MG63 (cell line): ENCODE measurements at places on chromosomes 7 and 10.

GRCh38 chr10:36281831-36282331 lies 639.8 kb upstream of the FZD8 start:
- no peak for DNase-seq

DNA sequence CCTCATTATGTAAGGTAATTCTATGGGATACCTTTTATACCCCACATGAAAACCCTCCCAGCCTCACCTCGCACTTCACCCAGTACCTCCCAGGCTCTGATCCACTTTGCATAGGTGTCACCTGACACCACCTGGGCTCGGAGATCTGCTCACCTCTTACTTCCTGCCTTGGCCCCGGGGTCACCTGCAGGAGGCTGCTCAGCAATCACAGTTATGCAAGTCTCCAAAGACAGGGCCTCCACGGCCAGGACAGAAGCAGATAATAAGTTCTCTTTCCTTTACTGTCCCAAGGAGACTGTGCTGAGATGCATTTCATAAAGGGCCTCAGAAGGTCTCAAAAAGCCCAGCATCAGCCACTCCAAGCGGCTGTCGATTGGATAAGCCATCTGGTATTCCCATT lies 112.4 kb upstream of the PPP2R2D start:
- no peak for DNase-seq

GRCh38 chr10:21405981-21406380 lies 119.5 kb downstream of the SKIDA1 start:
- DNase-seq = no peak

DNA sequence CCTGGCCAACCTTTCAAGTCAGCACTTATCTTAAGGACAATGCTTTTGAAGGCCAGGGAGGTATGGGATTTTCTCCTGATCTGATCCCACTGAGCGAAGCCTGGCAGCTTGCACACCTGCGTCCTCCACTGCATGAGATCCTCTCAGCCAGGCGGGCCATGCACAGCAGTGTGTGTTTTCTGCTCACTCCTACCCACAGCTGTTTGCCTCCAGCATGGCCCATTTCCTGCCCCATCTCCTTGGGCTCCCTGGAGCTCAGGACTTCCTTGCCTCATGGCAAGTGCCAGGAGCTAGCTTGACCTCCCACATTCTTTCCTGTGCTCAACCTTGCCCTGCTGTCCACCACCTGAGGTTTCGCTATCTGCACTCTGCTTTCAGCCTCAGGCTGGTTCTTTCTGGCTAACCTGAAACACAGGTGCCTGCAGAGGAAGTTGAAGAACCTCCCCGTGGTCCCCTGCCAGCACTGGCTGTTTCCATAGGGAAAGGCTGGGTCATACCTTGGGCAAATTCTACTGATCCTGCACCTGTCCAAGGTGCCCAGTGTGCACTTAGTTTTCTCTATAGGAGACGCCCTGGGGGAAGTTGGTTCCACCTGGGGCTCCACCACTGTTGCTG lies 43.9 kb upstream of the EEPD1 start:
- no peak for DNase-seq

- DNase-seq = no peak
These were observed 5.8 kb upstream of the YAE1 start for GRCh38 chr7:39560408-39560807.

DNA sequence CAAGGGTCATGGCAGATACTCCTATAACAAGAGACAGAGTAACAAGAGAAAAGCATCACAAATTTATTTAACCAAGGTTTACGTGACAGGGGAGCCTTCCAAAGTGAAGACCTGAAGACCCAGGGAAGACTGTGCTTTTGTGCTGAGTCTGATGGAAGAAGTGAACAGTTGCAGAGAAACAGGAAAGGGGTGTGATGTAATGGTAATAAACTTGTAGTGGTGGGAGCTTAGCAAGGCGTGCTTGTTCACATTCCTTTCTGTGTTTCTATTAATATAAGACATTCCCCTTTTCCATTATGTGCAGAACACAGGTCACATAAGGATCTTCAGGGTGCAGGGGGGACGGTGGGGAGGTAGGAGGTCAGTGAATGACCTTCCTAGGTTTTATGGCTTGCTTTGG lies 25.5 kb upstream of the C10orf67 start:
- no peak for DNase-seq

DNA sequence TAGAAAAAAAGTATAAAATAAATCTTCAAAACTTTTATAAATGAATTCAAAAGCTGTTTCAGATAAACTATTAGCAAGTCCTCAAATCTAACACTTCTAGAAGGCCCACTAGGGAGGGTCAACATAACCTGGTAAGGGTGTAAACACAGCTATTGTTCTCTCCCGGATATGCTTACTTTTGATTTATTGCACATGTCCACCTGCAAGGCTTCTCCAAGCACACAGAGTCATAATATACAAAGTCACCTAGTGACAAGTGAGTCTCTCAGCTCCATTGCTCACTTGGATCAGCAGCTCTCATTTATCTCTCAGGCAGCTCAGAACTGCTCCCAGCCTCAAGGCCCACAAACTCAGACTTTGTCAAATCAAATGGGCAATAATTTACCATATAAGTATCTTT lies 44.0 kb upstream of the COL1A2 start:
- no peak for DNase-seq

DNA sequence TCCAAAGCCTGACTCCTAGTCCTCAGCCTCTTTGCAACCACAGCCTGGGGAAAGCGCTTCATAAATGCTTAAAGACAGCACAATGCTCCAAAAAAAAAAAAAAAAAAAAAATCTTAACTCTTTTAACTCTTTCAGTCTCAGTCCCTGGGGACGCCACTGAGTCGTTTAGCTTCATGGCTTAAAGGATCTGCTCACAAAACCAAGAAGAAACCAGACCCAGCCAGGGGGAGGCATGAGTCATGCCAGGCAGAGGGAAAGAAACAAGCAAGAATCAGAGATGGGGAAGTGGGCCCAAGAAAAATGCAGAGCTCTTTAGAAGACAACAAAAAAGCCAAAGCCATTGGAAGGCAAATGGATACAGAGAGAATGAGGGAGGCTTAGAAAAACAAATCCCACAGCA lies 32.5 kb upstream of the DOCK1 start:
- DNase-seq = peak; percentile 60

DNA sequence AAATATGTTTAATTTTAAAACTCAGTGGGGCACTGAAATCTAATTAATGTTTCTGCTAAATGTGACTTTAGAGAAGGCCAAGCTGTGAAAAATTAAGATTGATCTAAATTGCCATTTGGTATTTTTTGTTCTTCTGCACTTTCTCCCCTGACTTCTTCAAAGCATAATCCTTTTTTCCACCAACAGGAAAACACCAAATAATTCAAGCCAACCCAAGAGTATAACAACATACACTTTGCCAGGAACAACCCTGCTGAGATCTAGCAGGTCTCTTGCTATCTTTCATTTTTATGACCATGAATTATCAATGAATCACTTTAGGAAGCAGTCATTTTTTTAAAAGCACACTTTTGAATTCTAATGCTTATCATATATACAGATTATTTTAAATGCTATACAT lies 100.1 kb downstream of the USP6NL start:
- no peak for DNase-seq

- DNase-seq = no peak
These were observed 28.6 kb upstream of the COL13A1 start for GRCh38 chr10:69772933-69773704.

GRCh38 chr10:125756196-125756595 lies 19.4 kb downstream of the MMP21 start:
- no peak for DNase-seq

GRCh38 chr7:24786941-24787340 lies 29.7 kb upstream of the GSDME start:
- peak; percentile 93 for DNase-seq

- DNase-seq = no peak
These were observed 92.7 kb downstream of the LSMEM1 start for GRCh38 chr7:112573302-112574039.

DNA sequence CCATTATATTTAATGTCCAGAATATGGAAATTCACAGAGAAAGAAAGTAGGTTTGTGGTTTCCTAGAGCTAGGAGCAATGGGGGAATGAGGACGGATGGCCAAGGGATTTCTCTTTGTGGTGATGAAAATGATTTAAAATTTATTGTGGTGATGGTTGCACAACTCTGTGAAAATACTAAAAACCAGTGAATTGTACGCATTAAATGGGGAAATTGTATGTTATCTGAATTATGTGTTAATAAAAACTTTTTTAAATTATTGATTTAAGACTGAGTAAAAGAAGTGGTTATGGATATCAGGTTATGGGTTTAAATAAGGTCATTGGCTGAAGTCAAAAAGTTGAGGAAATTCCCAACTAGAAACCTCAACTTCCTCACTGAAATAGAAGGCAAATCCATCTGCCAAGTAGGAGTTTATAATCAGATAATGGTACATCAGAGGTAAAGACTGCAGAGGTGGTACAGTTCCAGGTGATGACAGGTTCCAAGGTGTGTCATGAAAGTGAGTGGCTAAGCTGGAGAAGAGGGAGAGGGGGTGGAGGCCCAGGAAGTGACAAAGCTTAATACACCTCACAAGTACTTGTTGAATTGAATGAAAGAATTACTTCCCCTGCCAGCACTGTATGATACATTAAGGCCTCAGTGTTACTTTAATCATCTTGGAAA lies 68.9 kb upstream of the CCDC71L start:
- no peak for DNase-seq

DNA sequence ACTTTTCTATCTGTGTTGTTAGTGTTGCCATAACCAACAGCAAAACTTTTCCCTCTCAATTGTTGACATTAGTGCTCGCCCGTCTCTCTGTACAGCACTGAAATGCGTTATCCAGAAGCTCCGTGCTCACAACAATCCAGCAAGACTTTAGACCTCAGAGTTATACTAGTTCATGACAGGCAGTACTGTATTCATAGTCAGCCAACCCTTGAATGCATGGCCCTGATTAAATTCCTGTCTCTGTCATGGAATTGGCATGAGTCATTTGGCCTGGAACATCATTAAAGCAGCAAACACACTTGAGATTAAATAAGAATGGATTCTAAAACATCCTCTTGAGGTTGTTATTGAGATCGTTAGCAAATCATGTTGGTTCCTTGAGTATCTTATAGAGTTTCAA lies 405.5 kb upstream of the C7orf33 start:
- DNase-seq = peak; percentile 3

GRCh38 chr10:48758411-48758810 lies 73.7 kb downstream of the WDFY4 start:
- no peak for DNase-seq

DNA sequence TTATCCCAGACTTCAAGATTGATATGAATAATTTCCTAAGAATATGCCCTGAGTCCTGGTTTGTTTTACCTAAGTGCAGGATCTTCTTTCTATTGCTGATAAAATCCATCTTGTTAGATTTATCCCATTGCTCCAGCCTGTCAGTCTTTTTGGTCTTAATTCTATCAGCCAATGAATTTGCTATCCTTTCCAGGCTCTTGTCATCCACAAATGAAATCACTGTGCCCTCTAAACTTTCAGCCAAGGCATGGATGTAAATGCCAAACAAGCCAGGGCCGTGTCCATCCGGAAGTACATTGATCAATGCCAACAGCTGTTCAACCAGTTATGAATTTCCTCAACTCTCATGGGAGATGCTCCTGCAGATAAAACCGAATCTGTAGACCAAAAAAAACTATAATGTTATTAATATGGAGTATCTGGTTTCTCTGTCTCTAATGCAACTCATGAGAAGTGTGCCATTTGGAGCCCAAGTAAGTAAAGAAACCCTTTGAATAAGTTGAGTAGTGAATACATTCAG lies 40.0 kb downstream of the NPY start:
- no peak for DNase-seq

GRCh38 chr7:127794551-127794950 lies 142.6 kb downstream of the SND1 start:
- no peak for DNase-seq

DNA sequence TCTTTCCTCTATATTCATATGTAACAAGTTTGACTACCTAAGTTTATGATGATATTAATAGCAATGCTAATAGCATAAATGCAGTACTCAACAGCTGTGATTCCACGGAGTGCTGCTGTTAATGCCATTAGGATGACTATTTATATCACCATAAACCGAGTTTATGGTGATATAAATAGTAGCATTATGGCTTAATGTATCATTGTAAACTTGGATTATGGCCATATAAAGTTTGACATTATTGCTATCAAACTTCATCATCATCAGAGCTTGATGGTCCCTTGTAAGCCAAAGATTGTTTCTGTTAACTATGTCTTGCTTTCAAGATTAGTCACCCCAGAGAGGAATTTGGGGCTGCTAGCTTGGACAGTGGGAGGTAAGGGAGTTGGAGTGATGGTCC lies 612.4 kb upstream of the C7orf33 start:
- DNase-seq = no peak

DNA sequence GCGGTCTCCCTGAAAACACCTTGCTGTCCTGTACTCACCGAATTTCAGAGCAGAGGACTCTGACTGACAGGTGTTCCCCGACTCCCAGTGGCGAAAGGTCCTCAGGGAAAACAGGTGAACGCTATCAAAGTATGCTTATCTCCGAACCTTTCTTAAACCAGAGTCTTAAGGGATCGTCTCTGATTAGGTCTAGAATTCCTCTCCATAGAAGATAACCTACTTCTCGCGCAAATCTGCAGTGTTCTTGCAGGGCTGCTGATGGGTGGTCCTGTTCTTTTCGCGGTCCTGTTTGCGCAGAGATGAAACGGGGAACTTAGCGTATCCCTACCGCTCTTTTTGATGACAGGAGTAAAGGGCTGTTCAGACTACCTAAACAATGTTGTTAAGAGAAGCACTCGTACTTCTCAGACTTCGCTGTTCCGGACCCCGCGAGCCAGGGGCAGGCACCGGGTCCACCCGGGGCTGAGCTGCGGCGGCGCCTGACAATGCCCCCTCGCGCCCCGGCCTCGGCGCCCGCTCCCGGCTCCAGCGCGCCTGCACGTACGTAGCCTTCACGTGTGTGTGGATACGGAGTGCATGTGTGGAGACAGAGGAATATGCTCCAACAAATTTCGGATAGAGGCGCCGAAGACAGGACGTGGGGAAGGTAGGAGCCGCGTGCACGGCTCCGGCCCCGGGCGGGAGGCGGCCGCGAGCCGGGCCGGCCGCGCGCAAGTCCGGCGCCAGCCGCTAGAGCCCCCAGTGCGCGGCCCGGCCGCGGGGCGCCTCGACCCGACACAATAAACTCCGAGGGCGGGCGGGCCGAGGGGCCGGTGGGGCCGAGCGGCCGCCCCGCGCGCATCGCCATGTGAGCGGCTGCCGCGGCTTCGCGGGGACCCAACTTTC lies 766 bp upstream of the ZMYND11 start:
- peak; percentile 27 for DNase-seq

GRCh38 chr10:8054494-8055407 lies at the start of gene GATA3:
Gene GATA3, plus strand, starts transcription at chr10:8054688. Its CDS starts 968 bp downstream, at chr10:8055656.
- peak; percentile 59 for DNase-seq
